ENCODE measurements at places on chromosomes 1 and 21.

DNA sequence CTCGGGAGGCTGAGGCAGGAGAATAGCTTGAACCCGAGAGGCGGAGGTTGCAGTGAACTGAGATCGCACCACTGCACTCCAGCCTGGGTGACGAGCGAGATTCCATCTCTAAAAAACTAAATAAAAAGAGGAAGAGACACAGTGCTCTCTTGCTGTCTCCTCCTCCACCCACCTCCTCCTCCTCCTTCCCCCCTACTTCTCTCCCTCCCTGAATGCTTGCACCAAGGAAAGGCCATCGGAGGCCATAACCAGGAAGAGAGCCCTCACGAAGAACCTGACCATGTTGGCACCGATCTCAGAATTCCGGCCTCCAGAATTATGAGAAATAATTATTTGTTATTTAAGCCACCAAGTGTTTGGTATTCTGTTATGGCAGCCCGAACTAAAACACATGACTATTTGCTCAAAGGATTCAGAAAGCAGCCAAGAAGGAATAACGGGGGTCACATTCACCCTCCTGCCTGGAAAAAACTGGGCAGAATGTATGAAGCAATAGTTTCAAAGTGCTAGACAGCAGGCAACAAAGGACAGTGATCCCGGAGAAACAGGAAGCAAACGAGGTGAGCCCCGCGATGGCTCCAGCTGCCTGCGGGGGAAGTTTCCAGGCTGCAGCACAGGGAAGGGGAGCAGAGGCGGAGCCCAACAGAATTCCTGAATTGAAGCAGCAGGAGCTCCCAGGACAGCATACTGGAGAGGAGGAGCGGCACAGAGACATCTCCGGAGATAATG lies 35.8 kb downstream of the LDLRAD1 start:
- DNase-seq = no peak

DNA sequence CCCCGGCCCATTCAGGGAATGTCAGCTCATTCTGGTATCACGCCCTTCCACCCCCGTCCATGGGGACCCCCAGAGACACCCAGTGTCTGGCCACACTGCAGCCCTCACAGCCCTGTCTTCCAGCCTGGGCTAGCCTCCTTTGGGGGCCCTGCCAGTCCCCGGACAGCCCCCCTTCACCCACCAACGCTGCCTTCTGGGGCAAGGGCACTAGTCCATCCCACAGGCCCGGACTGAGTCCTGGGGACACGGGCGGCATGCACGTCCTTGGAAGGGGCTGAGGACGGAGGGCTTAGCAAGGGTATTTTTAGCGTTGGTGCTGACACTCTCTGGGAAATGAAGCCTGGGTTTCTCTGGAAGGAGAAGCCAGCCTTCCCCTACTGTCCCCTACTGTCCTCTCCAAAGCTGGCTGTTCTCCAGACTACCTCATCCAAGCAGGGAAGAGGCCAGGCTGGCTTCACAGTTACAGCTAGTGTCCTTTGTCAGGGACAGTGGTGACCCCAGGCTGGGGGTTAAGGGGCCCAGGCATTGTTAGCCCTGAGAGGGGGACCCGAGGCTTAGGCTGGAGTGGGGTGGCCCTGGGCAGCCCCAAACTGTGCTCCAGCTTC lies 39.5 kb downstream of the COQ8A start:
- no peak for DNase-seq

- no peak for DNase-seq
These were observed 16.1 kb downstream of the PRR9 start for GRCh38 chr1:153233448-153233847.

GRCh38 chr1:179586107-179586823 lies 5.4 kb upstream of the TDRD5 start:
- DNase-seq = no peak

GRCh38 chr1:154157520-154158306 lies 2.8 kb upstream of the NUP210L start:
- DNase-seq = peak; percentile 24

DNA sequence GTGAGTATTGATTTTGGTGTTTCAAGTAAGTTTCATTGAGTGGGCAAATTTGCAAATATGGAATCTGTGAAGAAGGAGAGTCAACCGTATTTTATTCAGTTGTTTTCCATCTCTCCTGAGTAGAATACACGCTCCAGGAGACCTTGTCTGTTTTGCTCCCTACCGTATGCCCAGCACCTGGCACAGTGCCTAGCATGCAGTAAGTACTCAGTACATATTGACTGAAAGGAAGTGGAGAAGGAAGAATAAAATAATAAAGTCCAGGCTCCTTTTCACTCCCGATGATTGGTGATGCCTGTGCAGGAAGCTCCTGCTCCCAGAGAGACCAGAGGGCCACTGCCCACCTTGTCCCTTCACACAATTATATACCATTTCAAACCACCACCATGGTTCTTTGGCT lies 59.4 kb upstream of the NEK2 start:
- no peak for DNase-seq

DNA sequence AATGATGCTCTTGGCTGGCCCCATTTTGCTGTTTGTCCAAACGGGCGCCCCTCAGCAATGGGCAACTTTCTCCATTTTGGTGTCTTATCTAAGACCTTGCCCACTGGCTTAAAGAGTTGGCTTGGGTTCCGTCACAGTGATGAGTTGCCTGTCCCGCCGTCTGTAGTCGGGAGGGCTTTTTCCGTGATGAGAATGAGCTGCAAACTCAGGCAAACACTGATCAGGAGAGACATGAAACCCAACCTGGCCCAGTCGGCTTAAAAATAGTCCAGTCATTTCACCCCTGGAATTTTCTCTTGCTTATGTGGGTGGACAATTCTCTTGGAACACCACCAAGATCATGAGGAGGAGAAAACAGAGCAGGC lies 79.3 kb downstream of the ST6GALNAC3 start:
- DNase-seq = no peak

GRCh38 chr1:116208136-116208535 lies 96.9 kb downstream of the MAB21L3 start:
- DNase-seq = no peak

DNA sequence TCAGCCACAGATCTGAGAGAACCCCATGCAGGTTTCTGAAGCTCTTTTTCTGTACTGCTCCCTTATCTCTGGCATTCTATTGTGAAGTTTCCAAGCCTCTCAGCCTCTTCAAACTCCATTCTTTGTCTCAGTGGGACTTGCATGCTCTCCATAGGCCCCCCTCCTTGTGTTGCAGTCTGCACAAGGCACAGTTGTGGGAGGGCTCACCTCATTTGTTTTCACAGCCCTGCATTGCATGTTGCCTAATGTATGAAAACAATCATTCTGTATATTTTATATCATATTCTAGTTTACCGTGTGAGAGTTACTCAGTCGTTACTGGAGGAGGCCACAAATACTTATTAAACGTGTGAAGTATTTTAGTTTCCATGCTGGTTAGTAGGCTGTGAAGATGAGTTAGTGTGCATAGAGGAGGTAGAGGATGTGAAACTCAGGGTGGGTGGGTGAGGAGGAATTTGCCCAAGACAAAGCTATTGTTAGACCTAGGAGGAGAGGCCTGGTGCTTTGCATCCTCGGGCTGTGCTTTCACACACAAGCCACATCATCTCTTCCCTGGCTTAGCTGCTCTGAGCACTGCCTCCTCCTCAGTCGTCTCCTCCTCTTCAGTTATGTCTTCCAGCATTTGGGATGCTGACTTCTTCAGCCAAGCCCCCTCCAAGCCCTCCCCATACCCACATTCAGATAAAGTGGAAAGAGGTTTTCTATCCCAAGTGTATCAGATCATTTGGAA lies 7.8 kb upstream of the CHI3L2 start:
- DNase-seq = no peak

- DNase-seq = peak; percentile 35
These were observed 1.2 kb downstream of the PIGP start for GRCh38 chr21:37071561-37072273.

DNA sequence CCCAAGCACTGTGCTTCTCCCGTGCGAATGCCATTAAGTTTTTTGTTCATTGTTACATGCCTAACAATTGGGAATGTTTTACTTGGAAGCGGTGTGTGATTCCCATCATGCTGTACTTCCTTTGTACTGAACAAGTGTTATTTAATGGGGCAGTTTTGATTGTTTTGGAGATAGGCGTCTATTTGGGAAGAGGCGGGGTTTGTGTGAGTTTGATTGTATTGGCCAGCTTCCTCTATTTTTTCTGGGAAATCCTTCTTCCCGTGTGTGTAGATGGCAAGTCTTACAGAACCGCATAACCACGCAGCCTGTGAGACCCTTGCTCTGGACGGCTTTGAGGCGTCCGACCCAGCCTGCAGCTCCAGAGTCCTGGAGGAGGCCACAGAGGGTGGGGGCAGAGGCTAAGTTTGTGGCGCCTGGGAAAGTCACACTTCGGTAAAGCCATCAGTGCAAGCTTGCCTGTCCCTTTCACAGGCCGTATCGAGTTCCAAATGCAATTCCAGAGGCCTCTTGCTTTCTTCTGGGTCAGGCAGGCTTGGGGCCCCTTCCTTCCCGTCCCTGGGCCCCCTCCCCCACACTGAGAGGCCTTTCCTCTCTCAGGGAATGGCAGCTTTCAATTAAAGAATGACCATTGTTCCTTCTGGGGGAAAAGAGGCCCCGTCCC lies 210.3 kb downstream of the TOMM20 start:
- DNase-seq = no peak

- DNase-seq = no peak
These were observed 6.5 kb upstream of the ECE1 start for GRCh38 chr1:21296509-21297354.

- no peak for DNase-seq
These were observed 56.7 kb upstream of the B3GALT5 start for GRCh38 chr21:39555911-39556590.

DNA sequence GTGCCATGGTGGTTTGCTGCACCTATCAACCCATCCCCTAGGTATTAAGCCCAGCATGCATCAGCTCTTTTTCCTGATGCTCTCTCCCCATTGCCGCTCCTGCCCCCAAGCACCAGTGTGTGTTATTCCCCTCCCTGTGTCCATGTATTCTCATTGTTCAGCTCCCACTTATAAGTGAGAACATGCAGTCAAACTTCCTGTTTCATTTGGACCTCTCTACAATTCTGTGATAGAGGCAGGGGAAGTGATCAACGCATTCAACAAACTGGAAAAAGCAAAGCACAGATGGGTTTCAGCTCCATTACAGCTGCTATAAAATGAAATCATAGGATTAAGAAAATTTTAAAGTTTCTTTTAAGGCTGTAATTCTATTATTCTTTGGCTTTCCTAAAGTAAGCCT lies 23.3 kb upstream of the CD55 start:
- DNase-seq = no peak

DNA sequence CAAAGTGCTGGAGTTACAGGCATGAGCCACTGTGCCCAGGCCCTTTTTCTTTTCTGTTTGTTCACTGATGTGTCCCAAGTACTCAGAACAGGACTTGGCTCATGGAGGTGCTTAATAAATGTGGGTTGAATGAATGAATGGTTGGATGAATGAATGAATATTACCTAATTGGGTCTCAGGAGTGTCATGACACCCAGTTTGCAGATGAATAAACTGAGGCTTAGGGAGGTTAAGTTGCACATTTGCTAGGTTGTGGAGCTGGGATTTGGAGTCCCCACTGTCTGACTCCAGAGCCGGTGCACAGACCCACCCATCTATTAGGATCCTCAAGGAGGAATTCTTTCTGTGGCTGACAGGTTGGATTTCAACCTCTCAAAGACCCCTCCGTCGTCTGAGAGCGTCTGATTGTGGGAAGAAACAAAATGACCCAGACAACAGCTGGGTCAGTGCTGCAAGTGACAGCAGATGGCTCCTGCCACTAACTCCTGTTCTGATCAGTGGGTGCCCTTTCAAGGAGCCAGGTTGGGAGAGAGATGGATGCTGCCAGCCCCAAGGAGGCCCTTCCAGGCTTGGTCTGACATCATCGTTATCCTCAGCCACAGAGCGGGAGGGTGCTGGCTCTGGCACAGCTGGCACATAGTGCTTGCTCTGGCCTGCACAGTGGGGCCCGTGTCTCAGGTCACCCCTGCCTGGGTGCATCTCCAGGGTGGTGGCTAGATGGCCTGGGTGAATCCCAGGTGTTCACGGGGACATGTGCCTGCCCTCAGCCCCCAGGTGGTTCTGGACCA lies 24.2 kb downstream of the ARHGEF10L start:
- no peak for DNase-seq

DNA sequence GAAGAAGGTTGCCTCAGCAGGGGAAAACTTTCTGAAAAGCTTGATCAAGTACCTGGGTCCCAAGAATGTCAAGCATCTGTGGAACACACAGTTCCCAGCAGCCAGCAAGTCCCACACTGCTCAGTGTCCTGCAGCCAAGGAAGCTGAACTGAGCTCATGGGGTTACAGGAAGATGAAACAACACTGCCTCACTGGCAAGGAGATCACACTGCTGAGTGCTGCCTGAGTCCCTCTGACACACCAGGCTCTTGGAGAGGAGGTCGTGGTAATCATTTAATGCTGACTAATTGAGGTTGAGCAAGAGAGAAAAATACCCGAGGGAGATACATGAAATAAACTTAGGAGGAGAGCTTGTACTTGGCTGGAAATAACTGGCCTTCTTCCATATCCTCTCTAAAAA lies 75.2 kb downstream of the MPZL1 start:
- DNase-seq = peak; percentile 96

GRCh38 chr1:153393926-153394325 lies 3.1 kb upstream of the S100A8 start:
- DNase-seq = no peak

DNA sequence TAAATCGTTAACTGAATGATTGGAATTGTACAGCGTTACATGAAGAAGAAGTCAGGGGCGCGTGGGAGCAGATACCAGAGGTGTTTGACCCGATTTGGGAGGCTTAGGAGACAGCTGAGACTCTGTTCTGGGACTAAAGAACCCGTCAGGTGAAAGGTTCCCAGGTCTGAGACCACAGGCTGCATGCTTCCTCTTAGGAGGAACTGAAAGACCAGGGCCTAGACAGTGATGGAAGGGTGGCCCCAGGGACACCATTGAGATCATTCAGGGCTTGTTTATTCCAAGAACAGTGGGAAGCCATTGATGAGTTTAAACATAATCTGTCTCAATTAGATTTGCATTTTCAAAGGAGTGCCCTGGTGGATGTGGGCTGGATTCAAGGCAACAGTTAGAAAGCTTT lies 904 bp downstream of the KLF17 start:
- DNase-seq = no peak

DNA sequence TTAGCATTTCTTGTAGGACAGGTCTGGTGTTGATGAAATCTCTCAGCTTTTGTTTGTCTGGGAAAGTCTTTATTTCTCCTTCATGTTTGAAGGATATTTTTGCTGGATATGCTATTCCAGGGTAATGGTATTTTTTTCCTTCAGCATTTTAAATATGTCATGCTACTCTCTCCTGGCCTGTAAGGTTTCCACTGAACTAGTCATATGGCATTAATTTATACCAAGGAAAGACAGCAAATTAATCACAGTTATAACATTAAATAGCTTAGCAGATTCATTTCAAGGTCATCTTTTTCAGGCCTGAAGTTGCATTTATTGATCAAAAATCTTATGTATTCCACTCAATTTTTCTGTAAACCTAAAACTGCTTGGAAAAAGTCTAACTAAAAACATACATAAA lies 54.9 kb downstream of the AK5 start:
- no peak for DNase-seq

All from non-pigmented ciliary epithelial cell (primary cell).